ENCODE measurements at places on chromosomes 3 and 15.
A peak's percentile ranks its signal among the peaks of the same experiment; 100 is the strongest.

DNA sequence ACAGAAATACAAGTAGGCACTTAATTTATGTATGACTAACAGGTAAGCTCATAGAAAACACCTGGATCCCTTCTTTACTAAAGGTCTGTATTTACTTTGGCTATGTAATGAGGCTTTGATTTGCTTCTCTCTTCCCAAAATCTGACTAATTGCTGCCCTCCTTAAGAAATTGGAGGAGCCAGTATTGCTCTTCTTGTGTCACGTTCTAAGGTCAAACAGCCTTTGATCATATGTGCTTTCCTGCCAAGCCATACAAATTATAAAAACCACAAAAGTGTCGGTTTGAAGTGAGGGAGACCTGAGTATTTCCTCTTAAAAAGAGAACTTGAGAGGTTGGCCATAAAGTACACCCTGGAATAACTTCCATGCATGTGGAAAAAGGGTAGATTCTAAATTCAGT is 112.1 kb upstream of the MB21D2 start:
- no peak for DNase-seq

DNA sequence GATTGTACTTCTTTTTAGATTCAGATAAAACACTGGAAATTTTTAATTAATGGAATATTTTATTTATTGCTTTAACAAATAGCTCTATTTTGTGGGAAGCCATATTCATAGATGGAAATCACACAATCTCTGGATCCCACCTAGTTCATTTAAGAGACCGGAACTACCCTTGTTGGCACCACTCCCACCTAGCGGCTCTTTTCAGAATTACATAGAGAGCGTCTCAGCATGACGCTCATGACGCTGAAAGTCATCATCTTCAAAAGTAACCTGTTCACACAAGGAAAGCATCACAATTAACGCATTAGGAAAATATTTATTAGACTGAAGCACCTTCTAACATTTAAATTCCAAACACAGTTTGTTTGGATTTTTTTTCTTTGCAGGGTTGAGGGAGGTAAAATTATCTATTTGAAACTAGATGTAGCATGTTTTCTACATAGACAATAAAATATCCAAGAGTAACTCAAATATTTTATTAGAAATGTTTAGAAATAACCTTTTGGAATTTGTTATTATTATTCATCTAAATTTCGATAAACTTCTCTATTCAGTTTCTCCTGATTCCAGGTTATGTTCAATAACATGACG is 214.9 kb upstream of the ARRDC4 start:
- DNase-seq: peak; percentile 3

DNA sequence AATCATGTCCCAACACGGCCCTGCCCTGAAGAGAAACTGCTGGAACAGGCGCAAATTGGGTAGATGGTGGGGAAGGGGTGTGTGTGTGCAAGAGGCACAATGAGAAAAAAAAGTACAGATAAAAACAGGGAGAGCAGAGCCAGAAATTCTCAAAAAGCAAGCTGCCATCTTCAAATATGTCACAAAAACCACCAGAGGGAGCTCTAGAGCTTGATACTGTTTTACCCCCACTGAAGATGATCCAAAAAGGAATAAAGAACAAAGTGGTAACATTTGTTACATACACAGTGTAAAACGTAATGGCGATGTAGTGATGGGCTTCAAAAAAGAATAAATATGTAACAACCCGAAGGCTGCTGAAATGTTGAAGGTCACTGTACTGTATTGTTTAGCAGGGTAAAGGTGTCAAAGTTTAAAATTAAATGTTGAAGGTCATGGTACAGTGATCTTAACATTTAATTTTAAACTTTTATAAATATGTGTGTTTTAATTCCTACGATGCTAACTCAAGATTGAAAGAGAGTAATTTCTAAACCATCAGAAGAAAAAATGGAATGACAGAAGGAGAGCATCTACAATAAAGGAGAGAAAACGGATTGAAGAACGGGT is 6.0 kb downstream of the SNRPA1 start:
- DNase-seq: peak; percentile 11

- no peak for DNase-seq
These were observed 6.8 kb downstream of the PLA2G4F start for GRCh38 chr15:42149493-42150218.

- DNase-seq: no peak
These were observed 37.9 kb upstream of the TNFAIP8L3 start for GRCh38 chr15:51132384-51133139.

GRCh38 chr3:23390446-23390845 is 187.3 kb downstream of the UBE2E2 start:
- DNase-seq: no peak

- DNase-seq: peak; percentile 82
These were observed 34.5 kb downstream of the GPR171 start for GRCh38 chr3:151168269-151169094.

- no peak for DNase-seq
These were observed 343.9 kb downstream of the GRM7 start for GRCh38 chr3:7204848-7205156.

DNA sequence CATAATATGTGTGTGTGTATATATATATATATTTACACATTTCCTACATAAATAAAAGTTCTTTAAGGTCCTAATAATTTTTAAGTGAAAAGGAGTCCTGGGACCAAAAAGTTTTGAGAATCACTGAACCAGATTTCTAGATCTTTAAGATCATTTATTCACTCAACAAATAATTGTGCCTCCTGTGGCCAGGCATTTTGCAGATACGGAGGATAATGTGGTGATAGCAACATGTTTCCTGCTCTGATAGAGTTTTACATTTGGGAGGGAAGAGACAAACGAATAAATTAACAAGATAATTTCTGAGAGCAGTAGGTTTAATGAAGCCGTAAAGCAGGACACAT is 448 bp upstream of the RNF7 start:
- DNase-seq: no peak

DNA sequence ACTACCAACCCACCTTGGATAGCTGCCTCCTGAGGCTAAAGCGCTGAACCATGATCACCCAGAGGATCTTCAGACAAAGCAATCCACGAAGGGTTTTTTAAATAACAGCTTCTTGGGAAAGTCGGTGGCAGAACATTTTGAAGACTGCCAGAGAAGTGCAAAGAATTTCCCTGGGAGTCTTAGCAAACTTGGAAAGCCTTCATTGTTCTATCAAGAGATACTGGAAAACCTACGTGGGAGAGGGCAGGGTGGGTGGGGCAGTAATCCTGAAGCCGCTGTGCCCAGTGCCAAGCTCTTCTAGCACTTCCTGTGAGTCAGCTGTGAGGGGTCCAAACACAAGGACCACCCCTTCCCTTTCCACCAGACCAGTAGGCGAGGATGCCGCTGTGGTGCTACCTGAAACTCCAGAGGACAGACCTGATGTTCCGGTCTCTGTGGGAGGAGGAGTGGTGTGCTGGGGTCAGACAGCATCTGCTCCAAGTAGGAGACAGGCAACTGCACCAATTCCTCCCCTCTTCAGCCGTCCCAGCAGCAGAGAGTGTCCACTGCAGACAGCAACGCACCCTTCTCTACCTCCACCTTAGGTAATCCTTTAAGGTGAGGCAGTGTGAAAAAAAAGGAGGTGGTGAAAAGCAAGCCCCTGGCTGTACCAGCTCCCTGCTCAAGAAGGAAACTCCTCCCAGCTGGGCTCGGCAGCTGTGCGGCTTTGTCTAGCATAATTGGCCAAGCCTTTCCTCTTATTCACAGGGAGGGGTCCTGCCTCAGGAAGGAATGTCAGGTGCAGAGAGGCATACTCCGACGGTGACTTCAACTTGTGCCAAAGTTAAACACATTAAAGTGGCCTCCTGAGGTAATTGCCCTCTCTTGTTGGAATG is 99.0 kb downstream of the TMCC1 start:
- no peak for DNase-seq

DNA sequence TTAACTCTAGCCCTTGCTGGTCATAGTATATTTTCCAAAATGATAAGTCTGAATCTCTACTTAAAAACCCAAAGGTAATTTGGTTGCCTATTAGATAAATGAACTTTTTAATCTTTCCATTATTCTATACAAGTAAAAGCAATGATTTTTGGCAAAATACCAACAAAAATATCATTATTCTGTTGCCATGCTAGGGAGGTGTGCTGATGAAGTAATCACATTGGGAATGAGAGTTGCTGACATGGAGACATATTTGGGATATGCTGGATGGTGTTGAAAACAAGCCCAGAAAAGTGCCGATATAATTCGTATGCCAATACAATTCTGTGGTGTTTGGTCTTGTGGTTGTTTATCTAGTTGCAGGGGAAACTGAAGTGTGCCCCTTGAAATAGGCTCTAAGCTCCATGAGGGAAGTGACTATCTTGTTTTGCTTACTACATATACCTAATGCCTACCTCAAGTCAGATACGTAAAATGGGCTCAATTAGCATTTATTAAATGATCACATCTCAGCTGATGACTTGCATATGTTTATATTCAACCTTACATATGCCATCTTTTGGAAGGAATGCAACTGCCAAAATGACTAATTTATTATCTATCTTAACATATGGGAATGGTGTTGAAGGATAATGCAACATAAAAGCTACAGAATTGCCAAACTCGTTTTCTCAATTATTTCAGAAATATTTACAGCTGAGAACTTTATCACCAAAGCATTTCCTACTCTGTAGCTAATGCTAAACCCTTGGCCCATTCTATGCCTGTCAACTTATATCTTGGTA is 5.8 kb downstream of the TOPBP1 start:
- DNase-seq: no peak

DNA sequence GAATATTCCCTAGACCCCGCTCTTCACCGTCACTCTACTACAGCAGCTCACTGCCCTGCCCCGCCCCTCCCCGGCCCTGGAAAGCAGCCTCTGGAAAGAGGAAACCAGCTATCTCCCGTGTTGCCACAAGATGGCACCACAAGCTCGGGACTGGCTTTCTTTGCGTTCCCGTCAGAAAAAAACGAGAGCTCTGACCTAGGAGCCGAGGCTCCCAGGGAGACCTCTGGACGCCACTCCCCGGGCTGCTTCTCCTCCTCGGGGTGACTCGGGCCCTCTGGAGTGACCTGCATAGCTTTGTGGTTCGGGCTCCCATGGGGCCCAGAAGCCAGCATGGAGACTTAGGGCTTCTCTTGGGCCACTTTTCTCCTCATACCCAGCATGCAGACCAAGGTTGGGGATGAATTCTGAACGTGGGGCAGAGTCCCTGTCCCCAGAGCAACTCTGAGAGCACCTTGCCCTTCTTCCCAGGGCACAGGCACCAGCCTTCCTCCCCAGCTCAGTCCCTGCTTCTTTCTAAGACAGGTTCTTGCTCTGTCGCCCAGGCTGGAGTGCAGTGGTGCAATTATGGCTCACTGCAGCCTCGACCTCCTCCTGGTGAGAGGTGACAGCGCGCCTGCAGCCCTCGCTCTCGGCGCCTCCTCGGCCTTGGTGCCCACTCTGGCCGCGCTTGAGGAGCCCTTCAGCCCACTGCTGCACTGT is 19.0 kb downstream of the STOML1 start:
- peak; percentile 73 for DNase-seq

GRCh38 chr3:109924196-109924595 is 586.9 kb upstream of the DPPA4 start:
- no peak for DNase-seq

DNA sequence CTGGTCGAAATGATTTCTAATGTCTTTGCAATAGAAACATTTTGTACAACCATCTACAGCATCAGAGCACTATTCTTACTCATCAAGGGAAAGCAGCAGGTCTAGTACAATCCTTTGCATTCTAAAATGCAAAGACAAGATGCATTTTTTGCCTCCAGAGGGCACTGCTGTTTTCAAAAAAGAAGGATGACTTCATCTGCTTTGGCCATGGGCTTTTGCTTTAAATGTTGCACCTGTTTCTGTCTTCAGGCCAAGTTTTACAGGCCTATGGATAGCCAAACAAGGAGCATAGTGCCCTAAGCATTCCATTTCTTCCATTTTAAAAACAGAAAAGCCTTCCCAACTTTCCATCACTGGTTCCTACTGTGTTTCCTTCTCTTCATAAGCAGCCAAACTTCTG is 3.4 kb downstream of the PARP9 start:
- DNase-seq: peak; percentile 51

DNA sequence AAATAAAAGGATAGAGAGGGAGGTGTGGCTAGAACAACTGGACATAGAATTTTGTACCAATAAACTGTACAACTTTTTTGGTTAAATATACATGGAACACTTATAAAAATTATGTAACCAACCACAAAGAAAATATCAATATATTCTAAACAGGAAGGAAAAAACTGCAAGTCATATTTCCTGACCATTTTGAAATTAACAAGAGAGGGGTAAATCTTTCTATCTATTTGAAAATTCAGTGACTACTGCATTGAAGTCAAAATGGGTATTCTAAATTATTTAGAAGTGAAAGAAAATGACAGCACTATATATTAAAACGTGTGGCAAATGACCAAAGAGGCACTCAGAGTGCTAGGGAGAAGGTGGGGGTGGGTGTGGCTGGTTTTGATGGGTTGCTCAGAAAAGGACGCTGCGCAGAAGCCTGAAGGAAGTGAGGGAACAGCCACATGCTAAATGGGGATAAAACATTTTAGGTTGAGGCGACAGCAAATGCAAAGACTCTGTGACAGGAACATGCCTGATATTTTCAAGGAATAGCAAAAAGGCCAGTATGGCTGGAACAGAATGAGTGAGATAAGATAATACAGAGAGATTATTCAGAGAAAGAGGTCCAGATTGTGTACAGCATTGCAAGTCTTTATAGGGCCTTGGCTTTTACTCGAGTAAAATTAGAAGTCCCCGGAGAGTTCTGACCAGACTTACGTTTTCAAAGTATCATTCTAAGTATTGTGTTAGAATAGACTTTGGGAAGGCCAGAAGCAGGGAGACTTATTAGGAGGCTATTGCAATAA is 41.1 kb downstream of the ERICH6 start:
- no peak for DNase-seq

DNA sequence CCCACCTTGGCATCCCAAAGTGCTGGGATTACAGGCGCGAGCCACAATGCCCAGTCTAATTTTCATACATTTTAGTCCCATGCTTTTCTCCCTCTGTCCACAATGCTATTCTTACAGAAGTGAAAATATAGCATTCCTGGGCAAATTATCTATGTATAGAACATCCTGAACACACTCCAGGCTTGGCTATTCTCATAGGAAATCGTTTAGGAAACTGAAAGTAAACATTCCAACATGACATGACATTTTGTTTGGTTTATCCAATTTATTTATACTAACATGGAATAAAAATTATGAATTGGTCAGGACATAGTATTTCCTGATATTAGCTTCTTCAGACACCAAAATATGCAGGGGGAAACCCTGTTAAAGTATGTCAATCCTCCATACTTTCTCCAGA is 52.6 kb downstream of the SYNM start:
- DNase-seq: no peak

All from activated CD4-positive, alpha-beta T cell treated with anti-CD3 and anti-CD28 coated beads for 4 hours (primary cell).